ENCODE measurements at places on chromosomes 5 and 9.

GRCh38 chr9:80555782-80556325 lies 984.1 kb downstream of the TLE4 start:
- DNase-seq, result no peak

DNA sequence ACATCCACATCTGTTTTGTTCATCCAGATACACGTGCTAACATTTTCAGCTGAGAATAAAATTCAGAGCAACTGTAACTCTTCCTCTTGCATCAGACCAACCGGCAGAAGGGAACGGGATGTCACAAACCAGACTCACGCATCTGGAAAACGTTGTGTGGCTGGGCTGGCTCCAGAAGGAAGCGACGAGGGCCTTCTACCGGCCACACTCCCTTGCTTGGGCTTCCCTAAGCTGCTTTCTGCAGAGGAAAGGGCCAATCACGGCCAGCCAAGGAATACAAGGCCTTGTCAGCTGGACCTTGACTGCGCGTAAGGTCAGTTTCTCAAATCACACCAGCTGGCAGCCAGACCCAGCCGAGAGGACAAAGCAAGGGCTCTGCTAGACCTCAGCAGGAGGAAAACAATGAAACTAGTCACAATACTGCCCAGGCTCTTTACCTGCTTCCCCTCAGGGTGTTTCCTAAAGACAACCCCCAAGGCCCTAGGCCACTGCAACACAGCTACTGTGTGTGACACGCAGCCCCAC lies 106.1 kb downstream of the THBS4 start:
- DNase-seq, result peak; percentile 86

DNA sequence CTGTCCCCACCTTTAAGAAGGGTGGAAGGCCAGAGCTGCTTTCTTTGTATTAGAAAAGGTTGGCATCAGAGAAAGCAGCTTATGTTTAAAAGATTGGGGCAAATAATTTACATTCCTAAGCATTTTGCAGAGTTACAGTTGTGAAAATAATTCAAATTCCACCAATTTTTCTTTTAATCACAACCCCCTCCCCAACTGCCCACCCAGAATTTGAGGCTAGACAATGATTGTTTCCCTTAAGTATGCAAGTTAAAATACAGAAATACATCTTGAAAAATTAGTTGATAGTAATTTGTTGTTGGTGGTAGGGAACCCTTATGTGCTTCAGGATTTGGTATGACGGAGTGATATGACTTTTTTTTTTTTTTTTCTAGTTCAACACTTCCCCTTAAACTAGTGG lies 133.0 kb downstream of the ZSWIM6 start:
- DNase-seq, result no peak

DNA sequence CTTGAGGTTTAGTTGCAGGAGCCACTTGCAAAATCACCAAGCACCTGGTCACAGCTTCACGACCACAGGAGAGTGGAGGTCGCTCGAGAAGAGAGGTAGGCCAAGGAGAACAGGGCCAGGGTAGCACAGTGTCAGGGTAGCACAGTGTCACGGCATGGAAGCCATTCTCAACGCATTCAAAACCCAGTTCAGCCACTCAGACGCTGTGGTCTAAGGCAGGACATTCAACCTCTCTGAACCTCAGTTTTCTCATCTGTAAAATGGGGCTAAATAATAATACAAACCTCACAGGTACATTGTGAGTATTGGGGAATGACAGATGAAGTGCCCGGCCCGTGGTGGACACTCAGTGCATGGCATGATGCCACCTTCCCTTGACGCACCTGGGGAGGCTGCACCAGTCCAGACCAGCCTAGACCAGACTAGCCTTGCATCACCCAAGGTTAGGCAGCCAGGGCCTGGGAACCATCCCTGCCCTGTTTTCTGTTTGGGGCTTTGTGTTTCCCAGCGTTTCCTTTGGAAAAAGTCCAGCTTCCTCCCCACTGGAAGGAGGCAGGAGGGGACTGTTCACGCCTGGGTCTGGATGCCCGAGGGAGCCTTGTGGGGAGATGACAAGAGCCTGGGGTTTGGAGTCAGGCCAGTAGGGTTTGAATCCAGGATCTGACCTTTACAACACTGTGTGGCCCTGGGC lies 7.8 kb upstream of the LMX1B start:
- no peak for DNase-seq

DNA sequence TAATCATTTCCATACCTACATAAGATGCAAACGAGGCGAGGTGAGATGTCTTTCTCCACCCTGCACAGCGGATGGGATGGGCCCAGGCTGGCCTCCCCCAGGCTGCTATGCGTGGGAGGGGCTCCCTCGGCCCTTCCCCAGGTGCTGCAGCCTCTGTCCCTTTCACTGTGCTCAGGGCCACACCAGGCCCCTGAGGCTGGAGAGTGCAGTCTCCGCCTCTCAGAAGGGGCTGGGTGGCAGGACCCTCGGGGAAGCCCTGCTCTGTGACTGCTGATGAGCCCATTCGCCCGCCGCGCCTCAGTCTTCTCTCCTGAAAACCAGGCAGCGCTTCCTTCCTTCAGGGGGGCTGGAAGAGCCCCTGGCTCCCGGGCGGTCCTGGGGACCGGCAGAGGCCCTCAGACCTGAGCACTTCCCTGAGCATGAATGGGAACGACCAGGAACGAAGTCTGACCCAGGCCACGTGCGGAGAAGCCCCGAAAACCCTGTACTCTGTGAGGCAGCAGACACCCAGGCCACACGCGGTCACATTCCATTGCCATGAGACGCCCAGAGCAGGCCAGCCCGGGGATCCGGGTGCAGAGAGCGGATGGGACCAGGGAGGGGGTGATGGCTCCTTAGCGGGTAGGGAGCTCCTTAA lies 21.9 kb upstream of the NOTCH1 start:
- DNase-seq, result peak; percentile 69

DNA sequence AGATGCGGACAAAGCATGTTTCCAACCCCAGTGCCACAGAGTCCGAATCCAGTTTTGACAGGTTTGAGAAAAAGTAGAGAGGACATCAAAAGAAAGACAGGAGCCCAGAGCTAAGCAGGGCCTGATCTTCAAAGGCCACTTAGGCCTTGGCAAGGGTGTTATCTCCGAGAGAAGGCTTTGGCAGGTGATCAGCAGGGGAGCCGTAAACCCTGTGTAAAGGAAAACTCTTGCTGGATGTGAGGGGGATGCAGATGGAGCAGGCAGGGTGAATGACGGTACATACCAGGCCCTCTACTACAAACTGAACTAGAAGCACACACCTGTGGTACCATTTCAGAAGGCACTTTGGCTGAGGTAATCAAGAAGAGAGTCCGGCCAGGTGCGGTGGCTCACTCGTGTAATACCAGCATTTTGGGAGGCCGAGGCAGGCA lies 1.4 kb upstream of the HNRNPH1 start:
- no peak for DNase-seq

DNA sequence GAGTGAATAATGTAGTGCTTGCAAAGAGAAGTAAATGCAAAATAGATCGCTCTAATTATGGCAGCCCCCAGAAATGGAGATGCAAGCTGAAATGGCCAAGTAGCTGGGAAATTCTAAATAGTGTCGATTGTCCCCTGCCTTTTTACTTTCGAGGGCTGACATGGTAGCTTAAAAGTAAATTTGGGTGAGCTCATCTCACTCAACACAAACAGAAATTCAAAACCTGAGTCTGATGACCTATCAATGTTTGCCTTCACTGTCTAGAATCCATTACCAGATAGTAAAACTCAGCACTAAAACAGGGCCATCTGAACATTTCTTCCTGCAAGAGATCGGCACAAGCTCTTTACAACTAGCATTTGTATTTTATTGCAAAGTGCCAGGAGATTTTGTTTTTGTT lies 7.0 kb upstream of the LHX2 start:
- peak; percentile 8 for DNase-seq

- DNase-seq, result no peak
Observed at GRCh38 chr9:23682352-23682751, 143.7 kb downstream of the ELAVL2 start.

GRCh38 chr9:69602773-69603172 lies 69.4 kb downstream of the APBA1 start:
- DNase-seq, result no peak

DNA sequence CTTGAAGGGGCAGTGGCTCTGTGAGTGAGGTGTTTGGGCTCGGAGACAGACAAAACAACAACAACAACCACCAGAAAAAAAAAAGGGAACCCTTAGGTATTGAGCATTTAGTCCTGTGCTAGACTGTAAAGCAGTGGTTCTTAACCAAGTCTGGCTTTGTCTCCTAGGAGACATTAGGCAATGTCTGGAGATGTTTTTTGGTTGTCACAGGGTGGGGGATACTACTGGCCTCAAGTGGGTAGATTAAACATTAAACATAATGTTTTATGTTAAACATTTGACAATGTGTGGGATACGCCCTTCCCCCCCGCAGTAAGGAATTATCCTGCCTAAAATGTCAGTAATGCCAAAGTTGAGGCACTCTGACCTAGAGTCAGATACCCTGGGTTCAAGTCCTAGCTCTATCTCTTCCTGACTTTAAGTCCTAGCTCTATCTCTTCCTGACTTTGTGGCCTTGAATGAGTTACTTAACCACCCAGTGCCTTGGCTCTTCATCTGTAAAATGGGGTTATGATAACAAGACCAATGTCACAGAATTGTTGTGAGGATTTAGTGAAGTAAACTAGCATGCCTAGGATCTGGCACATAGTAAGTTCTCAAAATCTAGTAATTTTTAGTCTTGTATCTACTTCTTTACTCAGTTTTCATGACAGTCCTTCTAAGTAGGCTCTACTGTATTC lies 1.8 kb downstream of the TRIM32 start:
- no peak for DNase-seq

DNA sequence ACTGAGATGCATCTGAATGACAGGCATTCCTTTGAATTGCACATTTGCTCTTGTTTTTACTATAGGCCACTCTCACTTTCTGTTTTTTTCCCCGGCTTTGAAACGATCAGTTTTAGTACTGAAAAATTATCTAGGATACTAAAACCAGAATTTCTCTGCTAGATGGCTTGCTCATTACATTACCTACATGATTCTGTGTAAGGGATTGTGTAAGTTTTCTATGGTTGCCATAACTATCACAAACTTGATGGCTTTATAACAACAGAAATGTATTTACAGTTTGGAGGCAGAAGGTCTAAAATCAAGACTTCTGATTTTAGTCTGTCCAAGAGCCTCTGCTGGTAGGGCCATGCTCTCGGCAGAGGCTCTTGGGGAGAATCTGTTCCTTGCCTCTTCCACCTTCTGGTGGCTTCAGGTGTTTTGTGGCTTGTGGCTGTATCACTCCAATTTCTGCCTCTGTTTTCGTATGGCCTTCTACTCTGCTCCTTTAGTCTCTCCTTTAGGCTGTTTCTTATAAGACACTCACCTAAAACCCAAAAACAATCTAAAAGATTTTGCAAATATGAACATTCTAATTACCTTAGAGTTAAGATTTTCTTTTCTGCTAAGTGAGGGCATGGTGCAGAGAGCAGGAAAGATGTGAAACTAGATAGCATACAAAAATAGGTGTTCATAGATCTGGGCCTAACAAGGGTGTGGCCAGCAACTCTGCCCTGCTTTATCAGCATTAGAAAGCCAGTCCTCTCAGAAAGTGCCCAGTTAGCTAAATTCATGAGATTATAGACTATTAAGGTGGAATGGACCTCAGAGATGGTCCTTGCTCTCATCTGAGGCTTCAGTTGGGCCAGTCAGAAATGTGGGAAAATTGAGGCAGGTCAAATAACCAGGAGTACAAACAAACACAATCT lies 93.3 kb upstream of the CDKN2B start:
- DNase-seq, result no peak

GRCh38 chr5:56737002-56737621 lies 78.2 kb upstream of the MAP3K1 start:
- DNase-seq, result no peak

DNA sequence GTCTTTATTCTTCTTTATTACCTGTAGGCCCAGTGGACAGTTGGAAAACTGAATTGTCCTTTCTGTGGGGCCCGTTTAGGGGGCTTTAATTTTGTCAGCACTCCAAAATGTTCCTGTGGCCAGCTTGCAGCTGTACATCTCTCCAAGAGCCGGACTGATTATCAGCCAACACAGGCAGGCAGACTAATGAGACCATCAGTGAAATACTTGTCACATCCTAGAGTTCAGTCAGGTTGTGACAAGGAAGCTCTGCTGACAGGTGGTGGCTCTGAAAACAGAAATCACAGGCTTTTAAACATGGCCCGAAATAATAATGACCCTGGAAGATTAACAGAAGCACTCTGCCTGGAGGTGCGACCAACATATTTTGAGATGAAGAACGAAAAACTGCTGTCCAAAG lies 47.9 kb downstream of the RNF180 start:
- no peak for DNase-seq

DNA sequence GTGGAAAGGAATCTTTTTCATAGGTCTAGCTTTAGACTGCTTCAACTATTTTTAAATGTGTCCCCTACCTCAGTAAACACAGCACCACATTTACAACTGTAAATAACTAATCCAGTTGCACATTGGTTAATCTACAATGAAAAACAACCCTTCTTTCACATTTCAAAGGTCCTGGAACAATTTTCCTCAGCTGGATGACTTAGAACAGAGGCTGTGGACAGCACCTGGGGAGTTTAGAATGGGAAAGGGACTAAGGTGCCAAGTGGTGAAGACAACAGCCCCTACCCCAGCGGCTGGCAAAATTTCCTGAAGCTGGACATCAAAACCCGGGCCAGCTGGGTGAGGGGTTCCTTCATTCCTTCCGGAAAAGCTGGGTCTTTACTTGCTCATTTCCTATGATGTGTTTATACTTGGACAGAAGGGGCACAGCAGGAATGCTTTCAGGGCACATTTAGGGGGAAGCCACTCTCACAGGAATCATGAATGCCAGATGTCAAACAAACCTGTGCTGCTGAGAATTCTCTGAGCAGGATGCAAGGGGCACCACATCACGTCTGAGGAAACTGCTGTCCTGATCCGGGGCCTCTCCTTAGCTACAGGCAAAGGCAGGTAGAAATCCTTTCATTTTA lies 158.3 kb downstream of the NR2F1-AS1 start:
- no peak for DNase-seq

DNA sequence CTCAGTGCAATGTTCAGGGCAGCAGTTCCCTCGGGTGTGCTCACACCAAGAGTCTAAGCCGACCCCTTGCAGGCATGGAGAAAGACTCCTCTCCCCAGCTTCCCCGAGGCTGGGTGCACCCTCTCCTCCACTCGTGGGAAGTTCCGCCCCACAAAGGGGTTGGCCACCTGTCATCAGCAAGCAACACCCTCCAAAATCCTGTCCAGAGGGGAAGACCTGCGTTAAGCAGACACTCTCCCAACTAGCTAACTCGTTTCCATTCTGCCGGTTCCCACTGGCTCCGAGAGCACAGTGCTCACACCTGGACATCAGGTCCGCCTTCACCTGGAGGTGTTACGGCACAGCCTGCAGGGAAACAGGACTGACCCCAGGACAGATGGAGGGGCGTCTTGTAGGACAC lies 117.9 kb upstream of the IRX4 start:
- no peak for DNase-seq

- DNase-seq, result no peak
Observed at GRCh38 chr5:123283499-123283898, 139.7 kb downstream of the CEP120 start.

DNA sequence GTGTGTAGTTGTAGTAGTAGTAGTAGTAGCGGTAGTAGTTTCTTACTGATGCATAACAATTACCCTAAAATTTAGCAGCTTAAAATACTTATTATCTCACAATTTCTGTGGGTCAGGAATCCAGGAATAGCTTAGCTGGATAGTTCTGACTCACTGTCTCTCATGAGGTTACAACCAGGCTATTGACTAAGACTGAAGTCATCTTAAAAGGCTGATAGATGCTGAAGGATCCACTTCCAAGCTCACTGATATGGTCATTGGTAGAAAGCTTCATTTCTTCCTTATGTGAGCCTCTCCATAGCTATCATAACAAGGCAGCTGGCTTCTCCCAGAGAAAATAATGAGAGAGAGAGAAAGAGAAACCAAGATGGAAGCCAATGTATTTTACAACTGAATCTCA lies 147.5 kb upstream of the FBXL17 start:
- no peak for DNase-seq

GRCh38 chr5:72392326-72392733 lies 72.2 kb downstream of the PTCD2 start:
- DNase-seq, result no peak

Data from left hindlimb (tissue), 1 donor.